ENCODE measurements at places on chromosomes 7 and 10. TPM values are rescaled to one million over a fixed set of nuclear protein-coding genes. Genes with fewer than 3 reads are reported as not detected.

The CRHR2 gene
- not detected for total RNA-seq

The STEAP1B gene
- total RNA-seq: 10.3 TPM

The XRCC2 gene
- total RNA-seq: under 0.01 TPM

The ZYX gene
- total RNA-seq: 33.5 TPM

The PLPP4 gene
- total RNA-seq: 0.26 TPM

The PDE6C gene
- total RNA-seq: not detected

The TUBB8 gene
- not detected for total RNA-seq

The EN2 gene
- not detected for total RNA-seq

The ZNF273 gene
- 2.1 TPM for total RNA-seq

All from fibroblast of lung (primary cell).